A549 treated with RU486 at 1 μM for 4 hours (cell line): ENCODE measurements at places on chromosomes 1 and 21. TPM values are rescaled to one million over a fixed set of nuclear protein-coding genes. Genes with fewer than 3 reads are reported as not detected.

Gene NR5A2
- total RNA-seq = 3.1 to 7.0 TPM (median 5.6 TPM) in 5 replicates

Gene RPE65
- not detected in 5 replicates for total RNA-seq

Gene C1orf105
- total RNA-seq = not detected in 5 replicates

Gene TFF3
- not detected in 5 replicates for total RNA-seq

Gene KCNE2
- total RNA-seq = not detected in 5 replicates

Gene RHD
- not detected in 5 replicates for total RNA-seq

Gene CEP85
- total RNA-seq = 12.2 to 15.1 TPM (median 13.6 TPM) in 5 replicates

Gene LPAR3
- total RNA-seq = 0.16 to 0.39 TPM (median 0.35 TPM) in 5 replicates

Gene GPR52
- total RNA-seq = not detected in 5 replicates

Gene ARHGAP29
- 9.1 to 24.1 TPM (median 20.3 TPM) in 5 replicates for total RNA-seq

Gene IL22RA1
- total RNA-seq = 3.8 to 5.5 TPM (median 4.3 TPM) in 5 replicates

Gene PTCH2
- total RNA-seq = 0.14 to 0.30 TPM (median 0.20 TPM) in 5 replicates

Gene LAMB3
- 17.7 to 22.4 TPM (median 19.8 TPM) in 5 replicates for total RNA-seq

Gene HPCAL4
- total RNA-seq = 0.22 to 0.35 TPM (median 0.28 TPM) in 5 replicates

Gene ABCA4
- 0.01 to 0.10 TPM (median 0.05 TPM) in 3 of 5 replicates, not detected in the others for total RNA-seq

Gene ASCL5
- total RNA-seq = 0.15 to 0.20 TPM in 2 of 5 replicates, not detected in the others

Gene CD46
- total RNA-seq = 66.1 to 120 TPM (median 114 TPM) in 5 replicates

Gene DUSP12
- 38.0 to 55.3 TPM (median 48.3 TPM) in 5 replicates for total RNA-seq

Gene RAP1GAP
- 8.6 to 13.1 TPM (median 12.0 TPM) in 5 replicates for total RNA-seq
